Activated naive CD8-positive, alpha-beta T cell treated with anti-CD3 and anti-CD28 coated beads, Interleukin-2, amount 10 ng/mL, durations not matched to agents 7 days and 5 days (primary cell): ENCODE measurements at places on chromosomes 4 and X. TPM values are rescaled to one million over a fixed set of nuclear protein-coding genes. Genes with fewer than 3 reads are reported as not detected.

DNA sequence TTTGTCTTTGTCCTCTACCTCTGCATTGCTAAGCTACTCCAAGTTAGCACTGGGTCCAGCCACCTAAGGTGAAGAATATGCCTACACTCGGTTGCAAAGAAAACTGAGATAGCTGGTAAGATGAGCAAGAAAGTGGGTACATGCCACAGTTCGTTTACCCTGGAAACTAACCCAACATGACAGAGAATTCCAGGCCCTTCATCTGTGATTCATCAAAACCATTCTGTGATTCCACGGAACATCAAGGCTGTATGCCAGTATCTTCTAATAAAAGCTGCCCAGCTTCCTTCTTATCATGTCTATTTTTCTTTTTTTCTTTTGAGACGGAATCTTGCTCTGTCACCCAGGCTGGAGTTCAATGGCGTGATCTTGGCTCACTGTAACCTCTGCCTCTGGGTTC, 58.7 kb upstream of the SPANXC start:
- H3K4me3 ChIP-seq = no peak overlapping the region
- no peak for DNase-seq
- H3K4me1 ChIP-seq = no peaks in the 10 kb centered on the region
- no peak overlapping the region for H3K27ac ChIP-seq
- no peaks in the 10 kb centered on the region for H3K27me3 ChIP-seq
- H3K36me3 ChIP-seq = no peaks in the 10 kb centered on the region

GRCh38 chr4:165520086-165520485, 141.3 kb downstream of the CPE start:
- peaks cover 2% of the 10 kb centered on the region for H3K4me1 ChIP-seq
- DNase-seq = no peak

DNA sequence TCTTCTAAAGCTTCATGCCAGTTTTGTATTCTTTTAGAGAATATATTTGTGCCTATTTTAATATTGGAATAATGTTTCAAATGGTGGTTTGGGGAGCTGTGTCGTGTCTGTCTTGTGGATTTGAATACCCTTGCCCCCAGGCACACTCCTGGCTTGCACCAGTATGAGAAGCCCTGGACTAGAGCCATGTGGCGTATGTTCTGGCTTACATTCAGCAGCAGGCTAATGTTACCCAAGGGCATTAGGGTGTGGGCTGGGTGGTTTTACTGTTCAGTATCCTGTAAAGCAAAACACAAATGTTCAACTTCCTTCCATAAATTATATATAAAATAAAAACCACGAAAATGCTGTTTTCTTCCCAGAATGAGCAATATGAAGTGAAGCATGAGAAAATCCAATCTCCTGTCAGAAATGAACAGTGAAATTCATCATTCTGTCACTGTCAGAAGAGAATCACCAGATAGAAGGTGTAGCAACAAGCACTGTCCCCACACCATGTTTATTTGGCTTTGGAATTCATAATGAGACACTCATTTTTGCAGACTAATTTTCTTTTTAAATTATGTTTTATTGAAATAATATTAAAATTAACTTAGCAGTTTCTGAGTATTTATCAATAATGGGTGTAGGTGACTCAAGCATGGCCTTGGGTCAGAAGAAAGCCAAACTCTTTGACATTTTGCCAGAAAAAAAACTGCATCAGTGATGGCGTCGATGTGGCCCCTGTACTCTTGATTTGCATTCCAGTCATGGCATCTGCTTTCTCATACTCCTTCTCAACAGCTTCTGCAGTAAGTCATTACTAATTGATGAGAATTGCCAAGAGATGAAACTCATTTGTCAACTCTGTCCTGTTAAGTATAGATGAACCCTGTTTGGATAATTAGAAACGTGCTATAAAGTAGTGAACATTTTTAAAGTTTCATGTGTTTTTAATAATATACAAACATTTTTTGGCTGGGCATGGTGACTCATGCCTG, 43.8 kb downstream of the WWC2 start:
- no peak overlapping the region for H3K27ac ChIP-seq
- peaks cover 1% of the 10 kb centered on the region for H3K4me1 ChIP-seq
- DNase-seq = no peak
- no peak overlapping the region for H3K4me3 ChIP-seq

GRCh38 chr4:163649557-163650091, 155.1 kb downstream of the TMA16 start:
- no peaks in the 10 kb centered on the region for H3K4me1 ChIP-seq
- no peak for DNase-seq
- H3K27me3 ChIP-seq = peaks cover 2% of the 10 kb centered on the region
- no peak overlapping the region for H3K27ac ChIP-seq
- H3K36me3 ChIP-seq = no peaks in the 10 kb centered on the region

DNA sequence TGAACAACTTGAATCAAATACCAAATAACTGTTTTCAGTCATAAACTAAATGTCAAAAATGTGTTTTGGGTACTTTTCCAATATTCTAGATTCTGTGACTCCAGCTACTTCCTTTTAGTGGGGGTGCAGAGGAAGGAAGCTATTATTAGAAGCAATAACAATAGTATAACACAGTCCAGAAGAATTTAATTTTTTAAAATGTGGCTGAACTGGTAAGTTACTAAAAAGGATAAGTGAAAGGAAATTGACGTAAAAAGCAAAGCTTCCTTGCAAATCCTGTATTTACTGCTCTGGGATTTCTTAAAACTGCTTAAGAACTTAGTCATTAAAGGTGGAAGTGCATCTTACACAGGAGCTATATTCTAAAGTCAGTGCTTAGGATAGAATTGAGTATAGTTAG, 53.2 kb downstream of the MOSPD2 start:
- no peak overlapping the region for H3K27ac ChIP-seq
- no peaks in the 10 kb centered on the region for H3K27me3 ChIP-seq
- no peaks in the 10 kb centered on the region for H3K36me3 ChIP-seq
- no peak for DNase-seq

- no peaks in the 10 kb centered on the region for H3K4me1 ChIP-seq
- no peaks in the 10 kb centered on the region for H3K36me3 ChIP-seq
- no peaks in the 10 kb centered on the region for H3K27me3 ChIP-seq
- H3K27ac ChIP-seq = no peak overlapping the region
These were observed 89.9 kb downstream of the GPC4 start for GRCh38 chrX:133325422-133325821.

- H3K27me3 ChIP-seq = no peaks in the 10 kb centered on the region
- no peaks in the 10 kb centered on the region for H3K4me1 ChIP-seq
- DNase-seq = no peak
- no peaks in the 10 kb centered on the region for H3K36me3 ChIP-seq
These were observed 227.2 kb downstream of the COX18 start for GRCh38 chr4:72842323-72842722.

- H3K4me1 ChIP-seq = peaks cover 3% of the 10 kb centered on the region
- no peak overlapping the region for H3K27ac ChIP-seq
- DNase-seq = no peak
- no peaks in the 10 kb centered on the region for H3K36me3 ChIP-seq
- H3K4me3 ChIP-seq = no peak overlapping the region
These were observed 36.8 kb downstream of the RTL5 start for GRCh38 chrX:72094894-72095293.

The EDNRA gene
- not detected for total RNA-seq

The MAN2B2 gene
- total RNA-seq = 36.0 TPM

The SPP1 gene
- total RNA-seq = 24.0 TPM

The NOCT gene
- total RNA-seq = 4.7 TPM

The VSIG4 gene
- total RNA-seq = 0.48 TPM

The PDGFRA gene
- total RNA-seq = not detected
